ENCODE measurements at places on chromosomes 16 and 17.

DNA sequence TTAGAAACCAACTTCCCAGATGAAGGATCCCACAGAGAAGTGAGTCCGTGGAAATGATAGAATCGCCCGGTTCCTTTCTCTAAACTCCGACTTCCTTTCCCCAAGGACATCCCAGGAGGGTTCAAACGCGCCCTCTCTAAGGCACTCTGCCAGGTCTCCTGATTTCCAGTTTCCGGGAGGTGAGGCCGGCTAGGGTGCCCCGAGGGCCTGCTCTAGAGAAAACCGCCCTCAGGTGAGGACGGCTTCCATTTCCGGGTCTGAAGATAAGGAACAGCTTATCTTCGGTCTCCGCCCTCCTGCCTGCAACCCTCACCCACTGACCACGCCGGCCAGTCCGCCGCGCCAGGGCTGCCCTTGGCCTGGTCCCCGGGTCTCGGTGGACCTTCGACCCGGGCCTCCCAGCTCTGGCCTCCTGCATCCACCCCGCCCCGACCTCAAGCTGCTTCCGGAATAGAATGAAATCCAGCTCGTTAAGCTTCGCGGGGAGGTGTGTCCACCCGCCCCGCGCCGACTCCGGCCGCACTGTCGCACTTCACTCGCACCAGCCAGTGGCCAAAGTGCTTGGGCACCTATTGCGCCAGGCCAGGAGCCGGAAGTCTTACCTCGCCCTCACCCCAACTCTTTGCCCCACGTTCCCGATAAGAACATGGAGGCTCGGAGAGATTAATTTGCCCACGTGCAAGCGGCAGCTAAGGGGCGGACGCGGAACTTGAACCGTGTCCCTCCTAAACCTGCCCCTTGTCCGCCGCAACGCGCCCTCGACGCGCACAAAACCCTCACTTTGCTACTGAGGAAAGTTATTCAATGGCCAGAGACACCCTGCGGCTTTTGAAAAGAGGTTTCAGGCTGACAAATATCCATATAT lies 836 bp upstream of the MMP15 start:
- DNase-seq, result no peak

- DNase-seq, result no peak
Observed at GRCh38 chr17:63942309-63942985, 10.3 kb upstream of the CD79B start.

GRCh38 chr17:57243171-57243622 lies 13.1 kb upstream of the MSI2 start:
- DNase-seq, result no peak

- no peak for DNase-seq
Observed at GRCh38 chr16:24189941-24190340, 66.2 kb upstream of the CACNG3 start.

DNA sequence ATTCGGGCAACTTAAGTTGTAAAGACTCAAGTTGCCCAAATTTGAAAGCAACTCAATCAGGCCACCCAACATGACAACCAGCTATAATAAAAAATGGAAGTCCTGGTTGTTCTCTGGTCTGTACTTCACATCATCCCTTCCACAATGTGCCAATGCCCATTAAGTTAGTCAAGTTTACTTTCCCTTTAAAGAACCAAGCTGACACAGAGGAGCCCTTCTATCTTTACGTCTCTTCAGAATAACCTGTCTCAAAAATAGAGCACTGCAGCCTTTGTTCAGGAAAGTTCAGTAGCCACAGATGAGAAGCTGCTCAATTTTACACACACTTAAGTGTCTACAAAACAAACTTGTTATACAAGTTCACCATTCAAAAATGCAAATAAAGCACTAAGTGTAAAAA lies 75.1 kb upstream of the C17orf78 start:
- no peak for DNase-seq

- no peak for DNase-seq
Observed at GRCh38 chr17:9123594-9124553, 102.6 kb downstream of the NTN1 start.

GRCh38 chr16:85381738-85382592 lies 231.2 kb upstream of the GSE1 start:
- DNase-seq, result no peak

DNA sequence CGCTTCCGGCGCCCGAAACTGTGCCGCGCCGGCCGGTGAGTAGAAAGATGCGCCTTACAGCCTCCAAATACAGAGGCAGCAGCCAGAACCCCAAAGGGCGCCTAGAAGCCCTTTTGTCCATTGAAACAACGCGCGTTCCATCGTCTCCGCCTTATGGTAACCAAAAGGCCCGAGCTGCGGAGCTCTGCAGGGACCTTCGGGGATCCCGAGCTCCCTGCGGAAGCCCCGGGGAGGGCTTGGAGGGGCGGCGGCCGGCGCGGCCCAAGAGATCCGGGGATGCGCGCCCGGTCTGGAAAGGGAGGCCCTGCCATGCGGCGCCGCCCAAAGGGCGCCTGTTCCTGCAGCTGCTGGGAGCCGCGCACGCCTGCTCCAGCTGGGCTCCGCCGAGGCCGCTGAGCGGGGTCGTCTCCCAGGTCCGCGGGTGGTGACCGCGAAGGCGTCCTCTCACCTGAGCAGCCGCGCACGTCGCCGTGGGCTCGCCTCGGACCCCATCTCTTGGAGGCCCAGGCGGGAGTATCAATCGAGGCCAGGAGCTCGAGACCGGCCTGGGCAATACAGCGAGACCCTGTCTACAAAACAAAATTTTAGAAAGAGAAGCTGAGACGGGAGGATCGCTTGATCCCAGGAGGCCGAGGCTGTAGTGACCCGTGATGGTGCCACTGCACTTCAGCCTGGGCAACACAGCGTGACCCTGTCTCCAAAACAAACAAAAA lies 742 bp upstream of the FBXO31 start:
- no peak for DNase-seq

- no peak for DNase-seq
Observed at GRCh38 chr16:4390266-4391260, 18.9 kb downstream of the VASN start.

GRCh38 chr17:62652251-62653001 lies 25.0 kb downstream of the MRC2 start:
- no peak for DNase-seq

DNA sequence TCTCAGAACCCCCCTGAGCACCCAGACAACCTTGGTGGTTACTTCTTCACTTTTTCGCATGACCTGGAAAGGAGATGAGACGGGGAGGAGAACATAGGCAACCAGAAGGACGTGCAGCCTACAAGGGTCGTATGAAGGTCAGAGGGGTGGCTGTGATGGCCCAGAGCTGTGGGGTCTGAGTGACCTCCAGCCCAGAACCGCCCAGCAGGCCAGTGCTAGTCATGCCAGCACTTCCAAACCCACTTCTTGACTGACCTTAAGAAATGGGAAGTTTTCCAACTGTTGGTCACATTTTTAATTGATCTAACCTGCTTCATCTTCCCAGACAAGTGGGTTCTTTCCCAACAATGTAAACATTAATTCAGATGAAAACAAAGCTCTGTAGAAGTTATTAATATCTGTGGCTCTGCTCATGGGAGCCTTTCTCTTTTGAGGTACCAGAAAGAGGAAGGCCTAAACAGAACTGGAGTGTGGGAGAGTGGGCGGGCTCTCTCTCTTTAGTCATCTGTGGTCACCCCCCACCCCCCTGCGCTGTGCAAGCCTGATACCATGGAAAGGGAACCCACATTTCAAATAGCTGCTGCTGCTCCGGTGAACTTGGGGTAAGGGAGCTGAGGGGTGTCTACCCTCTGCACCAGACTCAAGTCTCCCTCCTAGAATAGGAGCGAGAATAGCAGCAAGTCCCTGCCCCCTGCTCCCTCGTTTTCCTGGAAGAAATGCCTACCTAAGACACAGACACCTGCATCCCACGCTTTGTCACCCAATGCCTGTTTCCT lies 101.6 kb downstream of the RAB11FIP4 start:
- DNase-seq, result no peak

GRCh38 chr17:76208120-76208519 lies 32.2 kb downstream of the RNF157 start:
- DNase-seq, result no peak

GRCh38 chr16:17126156-17126555 lies 344.6 kb downstream of the XYLT1 start:
- no peak for DNase-seq

DNA sequence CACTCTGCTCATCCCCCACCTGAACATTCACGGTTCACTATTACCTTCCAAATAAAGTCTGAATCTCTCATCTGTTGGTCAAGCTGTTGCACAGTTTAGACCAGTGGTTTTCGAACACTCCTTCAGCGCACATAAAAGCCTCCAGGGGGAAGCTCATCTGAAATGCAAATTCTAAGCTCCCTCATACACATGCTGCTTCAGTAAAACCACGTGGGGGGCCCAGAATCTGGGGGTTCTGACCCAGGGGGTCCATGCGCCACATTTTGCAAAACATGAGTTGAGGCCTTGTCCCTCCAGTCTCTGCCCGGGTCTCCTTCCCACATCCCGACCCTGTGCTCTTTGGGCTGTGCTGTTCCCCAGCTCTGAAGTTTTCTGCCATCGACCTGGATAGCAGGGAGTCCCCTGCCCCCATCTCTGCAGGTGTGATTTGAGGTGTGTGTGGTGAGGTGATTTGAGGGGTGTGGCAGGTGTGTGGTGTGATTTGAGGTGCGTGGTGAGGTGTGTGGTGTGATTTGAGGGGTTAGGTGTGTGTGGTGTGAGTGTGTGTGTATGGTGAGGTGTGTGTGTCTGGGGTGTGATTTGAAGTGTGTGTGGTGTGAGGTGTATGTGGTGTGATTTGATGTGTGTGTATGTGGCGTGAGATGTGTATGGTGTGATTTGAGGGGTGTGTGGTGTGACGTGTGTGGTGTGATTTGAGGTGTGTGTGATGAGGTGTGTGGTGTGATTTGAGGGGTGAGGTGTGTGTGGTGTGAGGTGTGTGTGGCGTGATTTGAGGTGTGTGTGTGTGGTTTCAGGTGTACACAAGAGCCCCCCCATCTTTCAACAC lies 4.8 kb upstream of the RAB37 start:
- DNase-seq, result no peak

DNA sequence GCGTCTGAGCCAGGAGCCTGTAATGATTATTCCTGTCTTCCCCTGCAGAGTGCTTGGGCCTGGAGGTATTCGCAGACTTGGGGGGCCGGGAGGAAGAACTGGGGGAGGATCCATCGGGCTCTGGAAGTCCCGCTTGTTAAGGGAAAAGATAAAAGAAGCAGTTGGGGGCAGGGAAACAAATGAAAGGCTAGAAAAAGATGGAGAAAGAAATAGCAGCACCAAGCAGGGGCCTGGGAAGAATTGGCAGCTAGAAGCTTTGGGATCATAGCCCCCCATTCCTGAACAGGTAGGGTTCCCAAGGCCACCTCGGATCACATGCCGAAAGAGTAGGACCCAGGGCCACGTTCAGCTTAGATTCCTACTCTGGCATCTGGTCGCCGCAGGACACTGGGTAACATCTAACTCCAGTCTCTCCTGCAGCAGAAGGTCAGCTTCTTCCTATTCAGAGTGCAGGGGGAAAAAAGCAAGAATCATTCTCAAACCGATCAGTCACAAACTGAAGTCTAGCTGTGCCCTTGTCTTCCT lies 23.6 kb downstream of the ADAM11 start:
- DNase-seq, result no peak

GRCh38 chr17:57496382-57496781 lies 240.1 kb downstream of the MSI2 start:
- DNase-seq, result no peak

DNA sequence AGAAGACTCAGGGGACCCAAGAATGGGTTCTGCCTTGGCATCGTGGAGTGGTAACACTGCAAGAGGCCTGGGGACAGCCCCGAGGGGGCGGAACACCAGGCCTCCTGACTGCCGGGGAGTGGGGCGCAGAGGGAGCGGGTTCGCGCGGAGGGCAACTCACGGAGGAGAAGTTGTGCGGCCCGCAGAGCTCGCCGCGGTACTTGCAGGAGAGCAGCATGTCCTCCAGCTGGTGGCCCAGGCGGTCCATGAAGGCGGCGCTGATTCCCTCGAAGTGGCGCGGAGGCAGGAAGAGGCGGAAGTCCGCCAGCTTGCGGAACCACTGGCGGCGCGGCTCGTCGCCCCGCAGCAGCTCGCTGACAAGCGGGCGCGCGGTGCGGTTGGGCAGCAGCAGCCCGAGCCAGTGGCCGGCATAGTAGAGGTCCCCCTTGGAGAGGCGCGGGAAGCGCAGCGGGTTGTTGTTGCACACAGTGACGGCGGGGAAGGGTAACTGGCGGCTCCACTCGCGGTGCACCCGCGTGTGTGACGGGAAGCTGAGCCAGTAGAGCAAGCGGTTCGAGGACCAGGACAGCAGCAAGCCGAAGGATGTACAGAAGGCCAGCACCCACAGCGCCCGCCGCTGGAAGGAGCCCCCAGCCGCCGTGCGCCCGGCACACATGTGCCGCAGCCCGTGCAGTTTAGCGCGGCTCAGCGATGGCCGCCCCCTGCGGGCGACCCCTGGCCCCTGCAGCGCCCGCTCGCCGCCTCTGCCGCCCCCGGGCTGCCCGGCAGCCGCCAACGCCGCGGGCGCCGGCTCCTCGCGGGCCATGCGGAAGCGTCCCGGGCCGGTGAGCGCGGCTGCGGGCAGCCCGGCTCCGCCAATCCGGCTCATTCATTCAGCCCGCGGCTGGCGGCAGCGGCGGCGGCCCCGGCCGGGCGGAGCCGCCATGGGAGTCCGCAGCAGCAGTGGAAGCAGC lies 1.6 kb downstream of the ASIC2 start:
- DNase-seq, result no peak

- DNase-seq, result no peak
Observed at GRCh38 chr17:8696906-8697305, 47.7 kb downstream of the CCDC42 start.

GRCh38 chr16:67774457-67774853 lies 31.9 kb downstream of the RANBP10 start:
- no peak for DNase-seq

GRCh38 chr16:23694644-23695373 lies 16.1 kb downstream of the PLK1 start:
- no peak for DNase-seq

- no peak for DNase-seq
Observed at GRCh38 chr16:24520983-24521382, 18.4 kb upstream of the RBBP6 start.

DNA sequence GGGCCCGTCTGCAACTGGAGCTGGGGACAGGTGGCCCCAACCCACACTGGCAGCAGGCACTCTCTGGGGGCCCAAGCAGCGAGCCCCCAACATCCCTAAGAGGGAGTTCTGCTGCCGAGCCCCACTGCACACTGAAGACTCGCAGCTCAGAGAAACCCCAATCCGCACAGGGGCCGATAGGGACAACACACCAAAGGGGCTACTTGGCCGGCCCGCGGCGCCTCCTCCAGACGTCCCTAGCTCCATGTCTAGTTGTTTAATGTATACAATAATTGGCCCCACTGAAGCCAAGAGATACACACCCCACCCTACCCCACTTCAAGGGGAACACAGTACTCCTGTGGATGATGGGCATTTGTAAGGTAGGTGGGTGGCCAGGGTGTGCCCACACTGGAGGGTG lies 62.7 kb downstream of the ZNF423 start:
- DNase-seq, result no peak

DNA sequence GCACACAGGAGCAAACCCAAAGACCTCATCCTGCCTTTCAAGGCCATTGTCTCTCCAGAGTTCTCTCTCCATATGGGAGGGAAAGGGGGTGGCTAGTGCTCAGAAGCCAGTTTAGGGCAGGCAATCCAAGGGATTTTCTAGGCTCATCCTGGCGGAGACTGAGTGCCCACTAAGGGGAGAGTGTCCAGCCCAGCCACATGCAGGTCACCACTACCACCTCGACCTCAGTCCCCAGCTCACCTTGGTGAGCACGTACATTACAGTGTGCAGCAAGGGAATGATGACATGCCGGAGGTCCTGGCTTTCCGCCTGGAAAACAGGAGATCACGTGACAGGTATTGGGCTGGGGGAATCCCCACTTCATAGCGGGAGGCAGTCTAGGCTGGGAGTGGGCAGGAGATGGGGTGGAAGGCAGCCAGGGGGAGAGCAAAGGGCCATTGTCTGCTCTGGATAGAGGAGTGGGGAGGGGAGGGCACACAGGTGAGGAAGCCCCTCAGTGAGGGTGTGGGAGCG lies 29.9 kb downstream of the PIK3R6 start:
- DNase-seq, result no peak

- no peak for DNase-seq
Observed at GRCh38 chr17:20045476-20045875, 36.3 kb downstream of the SPECC1 start.

Data from SW 1271 (cell line).